ENCODE measurements at places on chromosomes 13 and 19. TPM values are rescaled to one million over a fixed set of nuclear protein-coding genes. Genes with fewer than 3 reads are reported as not detected.
A peak's percentile ranks its signal among the peaks of the same experiment; 100 is the strongest.

The TTC9B gene
- total RNA-seq, result not detected

The MLNR gene
- total RNA-seq, result not detected

The FOXA3 gene
- not detected for total RNA-seq

The MCEMP1 gene
- total RNA-seq, result 4.1 TPM

The IGFL2 gene
- total RNA-seq, result 0.45 TPM

The TNNI3 gene
- 16.5 TPM for total RNA-seq

The ZBTB32 gene
- not detected for total RNA-seq

DNA sequence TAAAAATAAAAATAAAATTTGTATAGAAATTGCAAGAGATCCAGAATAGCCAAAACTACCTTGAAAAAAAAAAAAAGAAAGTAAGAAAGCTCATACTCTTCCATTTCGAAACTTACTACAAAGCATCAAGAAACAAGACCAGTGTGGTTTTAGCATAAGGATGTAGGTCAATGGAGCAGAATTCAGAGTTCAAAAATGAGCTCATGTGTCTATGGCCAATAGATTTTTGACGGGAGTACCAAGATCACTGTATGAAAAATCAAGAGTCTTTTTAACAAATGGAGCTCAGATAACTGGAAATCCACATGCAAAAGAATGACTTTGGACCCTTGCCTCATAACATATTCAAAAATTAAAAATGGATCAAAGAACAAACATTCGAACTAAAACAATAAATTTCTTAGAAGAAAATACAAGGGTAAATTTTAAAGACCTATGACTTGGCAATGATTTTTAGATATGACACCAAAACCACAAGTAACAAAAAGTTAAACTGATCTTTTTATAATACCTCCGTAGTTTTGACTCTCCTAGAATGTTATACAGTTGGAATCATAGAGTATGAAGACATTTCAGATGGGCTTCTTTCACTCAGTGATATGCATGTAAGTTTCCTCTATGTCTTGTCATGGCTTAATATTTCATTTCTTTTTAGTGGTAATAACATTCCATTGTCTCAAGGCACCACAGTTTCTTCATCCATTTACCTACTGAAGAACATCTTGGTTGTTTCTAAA lies 43.2 kb downstream of the KLF12 start:
- H3K4me1 ChIP-seq, result peaks cover 3% of the 10 kb centered on the region
- H3K27ac ChIP-seq, result no peak overlapping the region
- no peaks in the 10 kb centered on the region for H3K27me3 ChIP-seq
- H3K4me3 ChIP-seq, result no peak overlapping the region
- no peak for DNase-seq

DNA sequence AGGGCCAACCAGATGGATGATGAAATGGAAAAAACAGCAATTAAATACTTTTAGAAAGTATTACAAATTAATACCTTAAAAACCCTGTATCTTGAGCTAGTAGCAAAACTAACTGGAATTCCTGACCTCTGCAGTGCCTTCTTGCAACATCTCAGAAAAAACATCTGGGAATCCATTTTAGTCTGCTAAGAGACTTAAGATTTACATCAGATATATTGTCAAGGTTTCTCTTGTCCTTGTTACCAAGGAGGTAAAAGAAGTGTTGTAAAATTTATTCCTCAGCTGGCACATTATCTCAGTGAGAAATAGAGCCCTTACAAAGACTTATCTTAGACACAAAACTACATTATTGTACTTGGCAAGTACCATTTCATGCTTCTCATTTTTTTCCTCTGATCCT lies 18.5 kb downstream of the KCNRG start:
- H3K4me1 ChIP-seq, result peaks cover 8% of the 10 kb centered on the region
- H3K36me3 ChIP-seq, result no peaks in the 10 kb centered on the region
- H3K4me3 ChIP-seq, result no peak overlapping the region
- no peaks in the 10 kb centered on the region for H3K27me3 ChIP-seq

DNA sequence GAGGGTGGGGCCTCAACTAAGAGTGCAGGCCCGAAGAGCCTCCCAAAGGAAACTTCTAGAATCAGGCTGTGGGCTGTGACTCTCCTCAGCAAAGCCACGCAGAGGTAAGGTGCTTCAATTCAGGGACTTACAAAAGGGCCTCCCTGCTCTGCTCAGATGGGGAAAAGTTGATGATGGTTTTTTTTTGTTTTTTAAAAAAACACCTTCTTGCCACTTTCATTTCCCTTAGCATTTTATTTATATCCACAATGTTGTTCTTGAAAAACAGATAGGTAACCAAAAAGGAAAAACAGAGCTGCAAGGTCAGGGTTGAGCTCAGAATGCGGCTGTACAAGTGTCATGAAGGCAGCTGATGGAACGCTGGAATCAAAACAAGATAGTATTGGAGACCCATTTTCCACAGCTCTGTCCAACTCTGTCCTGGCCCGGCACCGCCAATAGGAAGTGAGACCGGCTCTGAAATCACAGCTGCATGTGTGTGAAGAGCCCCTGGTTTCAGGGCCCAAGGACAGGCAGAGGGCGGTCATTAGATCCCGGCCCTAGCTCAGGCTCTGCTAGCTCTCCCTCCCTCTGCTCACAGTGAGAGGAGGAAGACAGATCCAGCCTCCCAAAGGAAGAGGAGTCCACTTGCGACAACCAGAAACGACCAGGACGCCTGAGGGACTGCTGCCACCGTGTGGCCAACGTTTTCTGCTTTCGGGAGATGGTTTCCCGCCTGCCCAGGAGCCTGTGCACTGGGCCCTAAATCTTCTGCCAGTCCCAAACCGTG lies 58.3 kb downstream of the KLF2 start:
- H3K4me1 ChIP-seq, result no peaks in the 10 kb centered on the region
- H3K36me3 ChIP-seq, result peaks cover 24% of the 10 kb centered on the region
- H3K27me3 ChIP-seq, result no peaks in the 10 kb centered on the region
- no peak overlapping the region for H3K4me3 ChIP-seq
- DNase-seq, result peak; percentile 78

- peaks cover 14% of the 10 kb centered on the region for H3K4me1 ChIP-seq
- no peak for DNase-seq
- H3K4me3 ChIP-seq, result no peak overlapping the region
- H3K36me3 ChIP-seq, result peaks cover 7% of the 10 kb centered on the region
Measured at GRCh38 chr13:59863621-59864020, 300.1 kb downstream of the DIAPH3 start.

- peaks cover 10% of the 10 kb centered on the region for H3K4me1 ChIP-seq
- DNase-seq, result peak; percentile 81
- H3K27ac ChIP-seq, result no peak overlapping the region
- H3K4me3 ChIP-seq, result no peak overlapping the region
- no peaks in the 10 kb centered on the region for H3K27me3 ChIP-seq
Measured at GRCh38 chr19:8615813-8616596, 5.5 kb upstream of the ADAMTS10 start.

DNA sequence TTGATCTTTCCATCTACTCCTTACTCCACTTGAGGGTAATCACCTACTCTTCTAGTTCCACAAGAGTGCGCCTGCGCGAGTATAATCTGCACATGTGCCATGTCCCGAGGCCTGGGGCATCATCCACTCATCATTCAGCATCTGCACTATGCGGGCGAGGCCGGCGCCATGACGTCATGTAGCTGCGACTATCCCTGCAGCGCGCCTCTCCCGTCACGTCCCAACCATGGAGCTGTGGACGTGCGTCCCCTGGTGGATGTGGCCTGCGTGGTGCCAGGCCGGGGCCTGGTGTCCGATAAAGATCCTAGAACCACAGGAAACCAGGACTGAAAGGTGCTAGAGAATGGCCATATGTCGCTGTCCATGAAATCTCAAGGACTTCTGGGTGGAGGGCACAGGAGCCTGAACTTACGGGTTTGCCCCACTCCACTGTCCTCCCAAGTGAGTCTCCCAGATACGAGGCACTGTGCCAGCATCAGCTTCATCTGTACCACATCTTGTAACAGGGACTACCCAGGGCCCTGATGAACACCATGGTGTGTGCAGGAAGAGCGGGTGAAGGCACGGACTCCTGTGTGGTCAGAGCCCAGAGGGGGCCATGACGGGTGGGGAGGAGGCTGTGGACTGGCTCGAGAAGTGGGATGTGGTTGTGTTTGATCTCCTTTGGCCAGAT lies 2.7 kb upstream of the KLK2 start:
- no peak overlapping the region for H3K27ac ChIP-seq
- H3K4me1 ChIP-seq, result no peaks in the 10 kb centered on the region
- H3K36me3 ChIP-seq, result no peaks in the 10 kb centered on the region
- H3K4me3 ChIP-seq, result no peak overlapping the region
- H3K27me3 ChIP-seq, result peaks cover 97% of the 10 kb centered on the region

- H3K27me3 ChIP-seq, result no peaks in the 10 kb centered on the region
- no peak overlapping the region for H3K27ac ChIP-seq
- H3K36me3 ChIP-seq, result no peaks in the 10 kb centered on the region
- no peak overlapping the region for H3K4me3 ChIP-seq
Measured at GRCh38 chr13:98939660-98940191, 38.1 kb downstream of the DOCK9 start.

- no peaks in the 10 kb centered on the region for H3K36me3 ChIP-seq
- no peak overlapping the region for H3K4me3 ChIP-seq
- DNase-seq, result no peak
- H3K27me3 ChIP-seq, result peaks cover 36% of the 10 kb centered on the region
Measured at GRCh38 chr19:35292421-35293362, 731 bp downstream of the MAG start.

DNA sequence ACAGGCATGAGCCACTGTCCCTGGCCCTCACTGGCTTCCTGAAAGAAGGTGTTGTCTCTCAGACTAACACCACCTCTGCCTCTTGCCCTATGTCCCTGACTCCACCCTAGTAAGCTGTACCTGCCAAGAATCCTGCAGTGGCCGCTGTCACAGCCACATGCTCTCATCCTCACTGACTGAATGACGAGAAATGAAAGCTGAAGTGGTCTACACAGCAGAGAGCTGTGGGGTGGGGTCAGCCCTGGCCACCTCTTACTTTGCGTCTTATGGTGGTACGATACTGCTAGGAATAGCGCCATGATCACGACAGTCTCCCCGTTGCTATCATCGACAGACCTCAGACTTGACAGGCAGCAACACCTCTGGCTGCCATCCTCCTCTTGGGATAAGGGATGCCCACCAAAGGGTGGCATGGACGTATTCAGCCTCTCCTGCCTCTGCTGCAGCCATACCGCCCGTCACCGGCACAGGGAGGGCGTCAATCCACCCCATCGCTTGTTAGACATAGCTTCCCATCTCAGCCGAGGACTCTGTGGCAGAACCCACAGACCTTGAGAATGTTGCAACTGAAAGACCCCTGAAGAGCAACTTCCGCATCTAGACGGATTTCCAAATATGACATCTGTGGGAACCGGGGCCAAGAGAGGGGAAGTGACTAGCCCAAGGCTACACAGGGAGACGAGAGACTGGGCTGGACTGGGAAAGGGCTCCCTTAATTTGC lies 809 bp downstream of the MYO1F start:
- no peak for DNase-seq
- H3K4me3 ChIP-seq, result no peak overlapping the region
- no peak overlapping the region for H3K27ac ChIP-seq

GRCh38 chr19:56088497-56089215 lies 32.4 kb downstream of the ZNF787 start:
- DNase-seq, result no peak
- H3K36me3 ChIP-seq, result no peaks in the 10 kb centered on the region
- H3K27me3 ChIP-seq, result no peaks in the 10 kb centered on the region
- no peak overlapping the region for H3K27ac ChIP-seq

DNA sequence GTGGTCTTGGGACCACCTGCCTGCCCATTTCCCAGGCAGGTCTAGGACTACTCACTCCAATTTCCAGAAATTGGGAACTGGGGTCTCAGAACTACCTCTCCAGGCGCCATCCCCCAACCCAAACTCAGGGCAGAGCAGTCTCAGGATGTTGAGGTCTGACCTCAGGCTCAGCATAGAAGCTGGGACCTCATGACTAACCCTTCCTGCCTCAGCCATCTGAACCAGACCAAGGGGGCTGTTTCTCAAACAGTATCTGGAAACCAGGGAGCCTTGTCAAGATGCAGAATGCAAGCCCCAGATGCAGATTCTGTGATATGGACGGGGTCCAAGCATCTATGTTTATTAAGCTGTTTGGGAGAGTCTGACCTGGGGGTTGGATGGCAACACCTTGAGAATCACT lies 1.3 kb downstream of the FBXW9 start:
- peak overlapping the region; percentile 89 for H3K4me3 ChIP-seq
- DNase-seq, result no peak
- no peaks in the 10 kb centered on the region for H3K27me3 ChIP-seq
- H3K4me1 ChIP-seq, result peaks cover 11% of the 10 kb centered on the region
- H3K36me3 ChIP-seq, result peaks cover 10% of the 10 kb centered on the region
- no peak overlapping the region for H3K27ac ChIP-seq

DNA sequence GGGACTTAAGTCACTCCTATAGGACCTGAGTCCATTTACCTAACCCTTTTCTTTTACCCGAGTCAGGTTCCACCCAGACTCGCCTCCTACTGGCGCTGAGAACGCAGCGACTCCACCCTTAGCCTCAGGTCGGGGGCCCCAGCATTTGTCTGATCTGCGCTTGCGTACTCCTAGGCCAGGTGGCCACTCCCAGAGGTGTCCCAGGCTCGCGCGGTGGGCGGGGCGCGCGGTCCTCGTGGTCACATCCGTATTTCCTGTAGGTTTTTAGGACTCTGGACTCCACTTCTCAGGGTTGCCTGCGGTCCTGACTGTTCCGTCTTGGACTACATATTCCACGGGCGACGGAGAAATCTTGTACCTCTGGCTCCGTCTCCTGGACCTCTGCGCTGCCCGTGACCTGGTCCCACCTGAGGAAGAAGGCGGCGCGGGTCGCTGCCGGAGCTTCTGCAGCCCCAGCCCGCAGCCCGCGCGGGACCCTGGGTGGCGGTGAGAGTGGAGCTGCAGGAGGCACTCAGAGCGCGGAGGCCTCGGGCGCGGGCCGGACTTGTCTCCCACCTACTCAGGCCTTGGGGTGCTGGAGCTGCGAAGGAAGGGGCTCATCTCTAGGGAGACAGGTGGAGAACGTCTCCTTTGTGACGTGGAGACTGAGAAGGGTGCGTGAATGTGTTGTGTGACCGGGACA lies 11.0 kb upstream of the ZNF573 start:
- H3K4me3 ChIP-seq, result no peak overlapping the region
- DNase-seq, result no peak
- H3K27me3 ChIP-seq, result no peaks in the 10 kb centered on the region
- no peak overlapping the region for H3K27ac ChIP-seq
- no peaks in the 10 kb centered on the region for H3K36me3 ChIP-seq

GRCh38 chr19:15479391-15480345 lies at the start of gene PGLYRP2:
PGLYRP2 (minus strand) TSS chr19:15479501; CDS start chr19:15479371, 130 bp downstream.
- peak; percentile 47 for DNase-seq
- H3K4me1 ChIP-seq, result peaks cover 8% of the 10 kb centered on the region
- no peaks in the 10 kb centered on the region for H3K36me3 ChIP-seq
- H3K4me3 ChIP-seq, result no peak within 1 kb of the TSS
- H3K27me3 ChIP-seq, result no peaks in the 10 kb centered on the region

GRCh38 chr19:4839192-4839591 lies 7.7 kb upstream of the TICAM1 start:
- H3K4me3 ChIP-seq, result no peak overlapping the region
- H3K27ac ChIP-seq, result no peak overlapping the region
- no peak for DNase-seq
- no peaks in the 10 kb centered on the region for H3K27me3 ChIP-seq
- peaks cover 4% of the 10 kb centered on the region for H3K36me3 ChIP-seq

GRCh38 chr19:7579182-7579581 lies 16.5 kb upstream of the CAMSAP3 start:
- DNase-seq, result no peak
- peaks cover 13% of the 10 kb centered on the region for H3K27me3 ChIP-seq
- H3K27ac ChIP-seq, result no peak overlapping the region
- no peaks in the 10 kb centered on the region for H3K36me3 ChIP-seq
- no peak overlapping the region for H3K4me3 ChIP-seq
